ENCODE measurements at places on chromosomes 3 and 15. TPM values are rescaled to one million over a fixed set of nuclear protein-coding genes. Genes with fewer than 3 reads are reported as not detected.

- no peak for DNase-seq
These were observed 117.4 kb downstream of the LIPC start for GRCh38 chr15:58549013-58549784.

GRCh38 chr15:84773716-84774115 lies 25.3 kb downstream of the ZNF592 start:
- DNase-seq = no peak

- no peak for DNase-seq
These were observed at the start of gene PSTPIP1 for GRCh38 chr15:76994971-76995945. PSTPIP1 (plus strand) TSS chr15:76995126; CDS start chr15:76995574, 448 bp downstream.

DNA sequence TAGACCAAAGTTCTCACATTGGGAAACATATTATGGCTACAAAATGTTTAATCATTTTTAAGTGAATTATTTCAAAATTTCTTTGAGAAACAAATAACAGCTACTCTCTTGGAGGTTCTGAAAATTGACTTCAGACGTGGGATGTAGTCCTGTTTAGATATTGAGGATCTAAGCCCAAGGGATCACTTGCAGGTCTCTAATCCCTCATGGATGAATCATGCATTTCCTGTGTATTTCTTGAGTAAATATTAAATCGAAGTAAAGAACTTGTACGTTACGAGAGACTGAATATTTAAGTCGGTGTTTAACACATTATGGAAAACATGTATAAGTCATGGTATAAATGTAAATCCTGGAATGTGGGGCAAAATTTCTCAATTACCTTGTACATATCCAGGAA lies 119.8 kb downstream of the EPHA3 start:
- no peak for DNase-seq

DNA sequence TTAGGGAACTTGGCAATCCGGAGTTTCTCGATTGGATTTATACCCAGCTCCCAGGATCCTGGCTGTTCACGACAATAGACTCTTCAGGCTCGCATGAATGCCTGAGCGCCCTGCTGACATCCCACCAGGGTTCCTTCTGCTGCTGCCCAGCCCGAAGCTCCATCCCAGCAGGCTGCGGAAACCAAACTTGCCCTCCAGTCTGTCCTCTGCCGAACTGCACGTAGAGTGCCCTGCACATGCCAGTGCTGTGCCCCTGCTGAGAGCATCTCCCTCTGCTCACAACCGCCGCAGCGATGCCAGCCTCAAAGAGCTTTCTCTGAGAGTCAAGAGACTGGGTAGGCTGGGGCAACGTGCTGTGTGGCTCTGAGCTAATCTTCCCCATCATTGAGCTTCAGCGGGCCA lies 6.9 kb downstream of the ADAMTS7 start:
- DNase-seq = no peak

- peak; percentile 75 for DNase-seq
These were observed 32.1 kb upstream of the DENND4A start for GRCh38 chr15:65824031-65824743.

DNA sequence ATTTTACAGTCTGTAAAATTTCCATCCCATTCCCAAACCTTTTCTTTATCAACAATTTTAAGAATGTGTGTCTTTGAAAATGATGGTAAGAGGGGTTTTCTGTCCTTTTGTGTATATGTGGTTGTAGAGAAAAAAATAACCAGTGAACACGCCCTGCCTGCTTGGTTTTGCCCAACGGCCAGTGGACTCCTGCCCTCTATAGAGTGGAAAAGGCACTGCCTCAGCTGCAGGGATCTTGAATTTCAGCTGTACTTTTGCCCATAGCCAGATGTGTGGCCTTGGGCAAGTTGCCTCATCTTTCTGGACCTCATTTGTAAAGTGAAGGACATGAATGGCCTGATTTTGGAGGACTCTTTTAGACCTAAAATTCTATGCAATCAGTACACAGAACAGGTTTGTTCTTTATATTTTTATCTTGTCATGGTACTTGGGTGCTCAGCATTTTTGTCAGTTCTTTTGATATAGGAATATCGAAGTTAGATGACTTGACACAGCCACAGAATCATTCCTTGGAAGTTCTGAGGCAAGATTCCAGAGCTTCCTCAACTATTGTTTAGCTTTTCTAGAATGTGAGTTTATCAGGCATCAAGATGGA lies 81.0 kb downstream of the CLDN11 start:
- DNase-seq = peak; percentile 51

- no peak for DNase-seq
These were observed 36.8 kb downstream of the BDH1 start for GRCh38 chr3:197518881-197519421.

DNA sequence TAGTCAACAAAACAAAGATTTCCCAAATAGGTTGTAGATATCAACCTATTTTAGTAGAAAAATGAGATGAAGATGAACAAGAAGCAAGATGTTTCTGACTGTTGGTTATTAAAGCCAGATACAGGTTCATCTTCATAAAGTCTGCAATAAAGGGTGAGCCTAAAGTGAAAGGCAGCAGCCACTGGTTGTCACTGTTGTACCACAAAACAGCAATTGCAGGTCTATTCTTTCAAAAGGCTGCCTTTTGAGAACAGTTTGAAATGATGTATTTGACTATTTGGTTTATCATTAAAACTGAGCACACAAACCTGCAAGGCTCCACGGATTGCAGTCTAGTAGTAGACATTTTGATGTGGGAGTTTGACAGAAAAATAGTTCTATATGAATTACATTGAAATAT lies 543.4 kb downstream of the GBE1 start:
- no peak for DNase-seq

- DNase-seq = no peak
These were observed 390 bp downstream of the STARD5 start for GRCh38 chr15:81323559-81323943.

DNA sequence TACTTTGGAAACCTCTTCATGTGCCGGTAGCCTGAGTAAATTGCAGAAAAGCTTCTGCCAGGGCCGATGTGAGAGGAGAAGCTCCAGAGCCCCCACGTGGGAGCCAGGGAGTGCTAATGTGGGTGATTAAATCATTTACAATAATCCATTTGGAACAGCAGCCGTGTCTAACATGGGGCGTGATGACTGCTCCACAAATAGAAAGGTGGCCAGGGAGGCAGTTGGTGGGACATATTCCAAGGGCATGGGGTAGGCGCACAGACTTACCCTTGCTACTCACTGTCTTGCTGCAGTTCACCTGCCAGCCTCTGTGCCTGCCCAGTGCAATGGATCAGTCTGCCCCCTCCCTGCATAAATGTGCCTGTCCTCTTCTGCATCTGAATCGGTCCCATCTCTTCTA lies 39.3 kb upstream of the INSYN1 start:
- DNase-seq = peak; percentile 23

- DNase-seq = no peak
These were observed 66.4 kb downstream of the BCHE start for GRCh38 chr3:165770781-165771180.

DNA sequence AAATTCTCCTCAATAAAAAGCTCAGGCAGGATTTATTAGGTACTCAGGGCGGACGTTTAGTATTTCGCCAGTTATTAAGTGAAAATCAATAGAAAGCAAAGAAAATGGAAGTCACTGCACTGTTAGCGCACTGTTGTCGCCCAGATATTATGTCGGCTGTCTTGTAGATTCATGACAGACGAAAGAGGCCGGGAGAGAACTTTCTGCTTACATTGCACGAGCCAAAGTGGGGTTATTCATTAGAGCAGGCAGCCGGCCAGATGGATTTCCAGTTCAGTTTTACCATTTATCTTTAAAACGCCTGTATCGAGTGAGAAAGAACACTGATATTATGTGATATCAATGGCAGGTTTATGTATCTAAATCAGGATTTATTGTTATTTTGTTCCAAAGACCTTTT lies 866.0 kb upstream of the NR2F2 start:
- peak; percentile 51 for DNase-seq

Gene STAB1
- total RNA-seq = 50.4 TPM

Gene NANOGP8
- total RNA-seq = 1.6 TPM

Gene CLCN2
- 7.5 TPM for total RNA-seq

Data from body of pancreas (tissue), 4 donors.